Smooth muscle cell of the pulmonary artery (primary cell): ENCODE measurements at places on chromosomes 2 and 18. TPM values are rescaled to one million over a fixed set of nuclear protein-coding genes. Genes with fewer than 3 reads are reported as not detected.

The SLC23A3 gene
- 2.9 and 8.1 TPM in 2 replicates for total RNA-seq

The IL1R1 gene
- total RNA-seq: 109 and 129 TPM in 2 replicates

The CTLA4 gene
- not detected in 2 replicates for total RNA-seq

The C1QL2 gene
- total RNA-seq: not detected in 2 replicates

The SCN2A gene
- total RNA-seq: 1.8 and 2.7 TPM in 2 replicates

The ACSL3 gene
- 109 and 115 TPM in 2 replicates for total RNA-seq

The C2orf78 gene
- total RNA-seq: not detected in 2 replicates

The SCN3A gene
- 0.40 and 0.85 TPM in 2 replicates for total RNA-seq

The DSG4 gene
- total RNA-seq: not detected in 2 replicates

The MROH2A gene
- not detected in 2 replicates for total RNA-seq

The AP1S3 gene
- 18.6 and 41.7 TPM in 2 replicates for total RNA-seq

The IL37 gene
- not detected in 2 replicates for total RNA-seq

The ZNF236 gene
- 10.4 and 11.1 TPM in 2 replicates for total RNA-seq

The FLACC1 gene
- 1.3 and 2.5 TPM in 2 replicates for total RNA-seq

The CRYGD gene
- not detected in 2 replicates for total RNA-seq

The ASB18 gene
- total RNA-seq: not detected in 2 replicates

The SLC4A3 gene
- 4.0 and 7.0 TPM in 2 replicates for total RNA-seq

The CTIF gene
- total RNA-seq: 49.8 and 53.7 TPM in 2 replicates

The ZBTB7C gene
- 0.46 TPM in 1 of 2 replicates, not detected in the other for total RNA-seq

The OBSL1 gene
- total RNA-seq: 57.9 and 64.4 TPM in 2 replicates

The CXCR1 gene
- total RNA-seq: not detected in 2 replicates

The FRZB gene
- 0.20 and 0.72 TPM in 2 replicates for total RNA-seq

The TDRD15 gene
- total RNA-seq: not detected in 2 replicates

The NTSR2 gene
- total RNA-seq: not detected in 2 replicates

The IL36RN gene
- not detected in 2 replicates for total RNA-seq

The DNAJC5G gene
- total RNA-seq: not detected in 2 replicates

The DNAH6 gene
- 0.07 and 0.13 TPM in 2 replicates for total RNA-seq

The LINC00305 gene
- not detected in 2 replicates for total RNA-seq

The REG3G gene
- total RNA-seq: not detected in 2 replicates

The TIGD1 gene
- 2.2 and 3.1 TPM in 2 replicates for total RNA-seq

The NCKAP5 gene
- 0.76 and 5.7 TPM in 2 replicates for total RNA-seq

The SLC9A2 gene
- total RNA-seq: not detected in 2 replicates

The TGIF1 gene
- 119 and 181 TPM in 2 replicates for total RNA-seq

The RAB17 gene
- 0.78 and 0.83 TPM in 2 replicates for total RNA-seq

The LYG2 gene
- not detected in 2 replicates for total RNA-seq

The GALM gene
- 7.8 and 11.7 TPM in 2 replicates for total RNA-seq

The RUFY4 gene
- total RNA-seq: not detected in 2 replicates

The TMEM37 gene
- total RNA-seq: 0.10 TPM in 1 of 2 replicates, not detected in the other

The PARD3B gene
- 13.6 and 14.7 TPM in 2 replicates for total RNA-seq

The TRAK2 gene
- total RNA-seq: 74.8 and 86.6 TPM in 2 replicates

The SERPINB11 gene
- not detected in 2 replicates for total RNA-seq

The LRRC30 gene
- not detected in 2 replicates for total RNA-seq

The PJVK gene
- total RNA-seq: 1.2 and 2.5 TPM in 2 replicates

The PSME4 gene
- 34.5 and 35.8 TPM in 2 replicates for total RNA-seq

The DSC1 gene
- not detected in 2 replicates for total RNA-seq

The CTAGE1 gene
- 0.07 TPM in 1 of 2 replicates, not detected in the other for total RNA-seq

The ANKRD62 gene
- not detected in 2 replicates for total RNA-seq

The APCDD1 gene
- 0.96 and 8.2 TPM in 2 replicates for total RNA-seq

The IL1A gene
- total RNA-seq: 0.85 and 2.7 TPM in 2 replicates

The UGT1A4 gene
- total RNA-seq: not detected in 2 replicates

The RIT2 gene
- not detected in 2 replicates for total RNA-seq

The MYCN gene
- 0.07 TPM in 1 of 2 replicates, not detected in the other for total RNA-seq
